ENCODE measurements at places on chromosomes 1 and 21. TPM values are rescaled to one million over a fixed set of nuclear protein-coding genes. Genes with fewer than 3 reads are reported as not detected.

Gene KRTAP11-1
- total RNA-seq, result not detected

- ATAC-seq, result no peak
Observed at GRCh38 chr21:40684726-40685125, 162.2 kb downstream of the DSCAM start.

DNA sequence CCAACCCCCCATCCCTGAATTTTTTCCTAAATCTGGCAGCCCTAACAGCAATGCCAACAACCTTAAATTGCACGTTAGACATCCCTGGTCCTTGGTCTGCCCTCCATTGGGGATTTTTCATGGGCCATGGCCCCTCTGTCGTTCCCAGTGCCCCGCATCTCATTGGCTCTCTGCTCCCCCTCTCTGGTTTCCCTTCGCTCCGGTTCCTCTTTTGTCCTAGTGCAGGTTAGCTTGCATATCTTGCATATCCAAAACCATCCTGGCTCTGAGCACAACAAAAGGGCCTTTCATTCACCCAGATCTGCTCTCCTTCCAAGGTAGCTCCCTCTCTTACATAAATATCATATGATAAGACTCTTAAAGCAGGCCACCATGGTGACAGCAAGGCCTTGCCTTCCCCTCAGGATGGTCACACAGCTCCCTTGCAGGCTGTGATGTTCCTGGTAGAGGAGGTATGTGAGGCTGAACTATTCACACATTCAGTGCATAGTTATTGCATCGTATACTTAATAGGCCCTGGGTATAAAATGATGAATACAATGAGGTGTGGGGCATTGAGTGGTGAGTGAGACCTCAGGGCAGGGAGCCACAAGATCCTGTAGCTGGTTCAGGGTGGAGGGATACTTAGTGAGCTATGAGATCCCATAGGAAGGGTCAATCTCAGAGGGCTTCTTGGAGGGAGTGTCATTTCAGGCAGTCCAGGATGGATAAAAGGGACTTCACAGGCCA is 45.2 kb downstream of the TENT5C start:
- ATAC-seq, result no peak

Gene GSTM1
- total RNA-seq, result 2.6 TPM

DNA sequence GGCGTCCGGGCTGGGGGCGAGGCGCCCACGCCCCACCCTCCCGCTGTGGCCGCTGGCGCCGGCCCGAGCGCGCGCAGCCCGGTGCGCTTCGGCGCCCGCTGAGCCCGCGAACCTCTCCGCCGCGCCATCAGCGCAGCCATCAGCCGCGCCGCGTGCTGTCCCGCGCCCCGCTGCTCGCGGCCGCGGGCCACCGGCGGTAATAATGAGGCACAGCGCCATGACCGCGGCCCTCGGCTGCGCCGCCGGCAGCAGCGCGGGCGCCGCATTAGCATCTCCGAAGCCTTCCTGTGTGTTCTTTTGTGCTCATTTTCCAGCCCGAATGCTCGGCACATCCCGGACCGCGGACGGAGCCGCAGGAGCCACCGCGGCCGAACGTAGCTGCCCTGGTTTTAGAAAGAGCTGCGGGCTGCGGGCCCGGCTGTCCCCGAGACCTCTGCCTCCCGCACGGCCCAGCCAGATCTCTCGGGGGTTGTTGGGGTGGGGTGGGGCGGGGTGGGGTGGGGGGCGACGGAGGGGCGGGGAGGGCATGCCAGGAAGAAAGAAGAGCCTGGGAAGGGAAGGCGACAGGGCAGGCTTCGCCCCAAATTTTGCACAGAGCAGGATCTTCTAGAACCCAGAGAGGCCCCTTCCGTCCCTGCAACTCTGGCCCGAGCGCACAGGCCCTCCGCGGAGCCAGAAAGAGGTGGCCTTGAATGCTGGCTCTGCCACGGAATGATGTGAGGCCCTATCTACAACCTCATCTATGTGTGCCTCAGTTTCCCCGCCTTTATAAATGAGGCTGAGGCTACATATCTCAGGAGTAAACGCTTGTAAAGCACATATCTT is 55.3 kb downstream of the RRAGC start:
- peak; percentile 92 for ATAC-seq

DNA sequence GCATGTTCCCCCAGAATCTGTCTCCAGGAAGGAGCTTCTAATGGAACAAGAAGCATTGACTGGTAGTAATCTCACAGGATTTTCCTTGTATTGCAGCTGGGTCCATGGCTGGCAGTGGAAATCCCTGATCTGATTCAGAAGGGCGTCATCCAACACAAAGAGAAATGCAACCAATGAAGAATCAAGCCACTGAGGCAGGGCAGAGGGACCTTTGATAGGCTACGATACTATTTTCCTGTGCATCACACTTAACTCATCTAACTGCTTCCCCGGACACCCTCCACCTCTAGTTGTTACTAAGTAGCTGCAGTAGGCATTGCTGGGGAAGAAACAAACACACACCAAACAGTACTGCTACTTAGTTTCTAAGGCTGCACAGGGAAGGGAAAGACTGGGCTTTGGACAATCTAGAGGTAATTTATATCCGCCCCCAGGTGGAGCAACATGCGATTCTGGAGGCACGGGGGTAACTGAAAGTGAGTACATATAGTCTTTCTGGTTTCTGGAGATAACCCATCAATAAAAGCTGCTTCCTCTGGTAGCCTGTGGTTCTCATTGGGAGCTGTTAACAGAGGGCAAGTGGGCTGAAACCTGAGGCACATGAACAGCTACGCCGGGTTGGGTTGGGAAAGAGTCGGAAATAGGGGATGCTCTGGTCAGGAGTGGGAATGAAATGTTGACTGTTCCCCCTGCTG is 837 bp upstream of the USP21 start:
- no peak for ATAC-seq

DNA sequence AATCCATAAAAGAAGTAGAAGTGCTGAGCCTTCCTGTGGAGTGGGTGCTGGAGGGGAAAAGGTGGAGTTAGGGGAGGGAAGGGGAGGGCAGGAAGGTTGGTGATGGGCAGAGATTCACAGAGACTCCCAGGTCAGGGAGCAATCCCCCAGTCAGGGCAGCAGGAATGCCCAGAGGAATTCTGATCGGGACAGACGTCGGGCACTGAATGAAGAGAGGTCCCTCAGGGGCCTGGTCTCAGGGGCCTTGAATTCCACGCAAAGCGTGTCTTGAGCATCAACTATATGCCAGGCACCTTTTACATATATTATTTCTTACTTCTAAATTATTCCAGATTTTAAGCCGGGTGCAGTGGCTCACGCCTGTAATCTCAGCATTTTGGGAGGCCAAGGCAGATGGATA is 7.2 kb upstream of the PADI1 start:
- no peak for ATAC-seq

Gene ANKRD35
- 0.42 TPM for total RNA-seq

Gene GNG4
- total RNA-seq, result 56.2 TPM

GRCh38 chr1:148372731-148373130 is 110.4 kb downstream of the PPIAL4G start:
- peak; percentile 56 for ATAC-seq

GRCh38 chr1:220011620-220012019 is 34.7 kb downstream of the EPRS1 start:
- ATAC-seq, result no peak

DNA sequence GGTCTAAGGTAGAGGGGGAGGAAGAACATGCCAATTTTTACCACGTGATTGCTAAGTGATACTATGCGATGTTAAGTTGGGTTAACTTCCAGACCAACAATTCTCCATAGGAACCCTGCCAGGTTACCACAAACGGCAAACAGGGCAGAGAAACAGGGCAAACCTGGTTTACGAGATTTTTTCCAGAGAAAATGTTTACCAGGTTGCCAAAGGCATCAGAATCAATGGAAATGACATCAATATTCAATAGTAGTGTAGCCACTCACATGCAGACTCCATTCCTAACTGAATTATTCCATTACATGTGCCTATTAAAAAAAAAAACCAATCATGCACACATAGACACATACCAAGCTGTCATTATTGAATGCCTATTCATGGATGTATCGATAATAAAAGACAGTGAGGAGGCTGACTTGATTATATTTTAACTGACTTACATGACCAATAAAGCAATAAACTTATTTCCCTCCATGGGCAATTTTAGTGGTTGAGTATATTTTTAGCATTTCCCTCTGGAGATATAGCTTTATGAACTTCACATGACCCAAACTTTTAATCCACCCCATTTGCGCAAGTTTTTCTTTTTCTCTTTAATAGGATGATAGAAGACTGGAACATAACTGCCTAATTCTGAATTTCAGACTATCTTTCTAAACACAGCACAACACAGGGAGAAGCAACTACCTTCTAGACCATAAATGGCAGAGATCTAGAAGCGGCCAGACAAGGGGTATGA is 40.5 kb upstream of the KCNE1 start:
- no peak for ATAC-seq

All from motor neuron (in vitro differentiated cells).